ENCODE measurements at places on chromosomes 3 and 15. TPM values are rescaled to one million over a fixed set of nuclear protein-coding genes. Genes with fewer than 3 reads are reported as not detected.

PLOD2 gene
- 197 TPM for total RNA-seq

NRROS gene
- total RNA-seq: 1.0 TPM

- peak; percentile 24 for DNase-seq
Observed at GRCh38 chr3:123920383-123920782, 36.3 kb upstream of the MYLK start.

- DNase-seq: no peak
Observed at GRCh38 chr15:40930430-40931299, 1.5 kb downstream of the DLL4 start.

DNA sequence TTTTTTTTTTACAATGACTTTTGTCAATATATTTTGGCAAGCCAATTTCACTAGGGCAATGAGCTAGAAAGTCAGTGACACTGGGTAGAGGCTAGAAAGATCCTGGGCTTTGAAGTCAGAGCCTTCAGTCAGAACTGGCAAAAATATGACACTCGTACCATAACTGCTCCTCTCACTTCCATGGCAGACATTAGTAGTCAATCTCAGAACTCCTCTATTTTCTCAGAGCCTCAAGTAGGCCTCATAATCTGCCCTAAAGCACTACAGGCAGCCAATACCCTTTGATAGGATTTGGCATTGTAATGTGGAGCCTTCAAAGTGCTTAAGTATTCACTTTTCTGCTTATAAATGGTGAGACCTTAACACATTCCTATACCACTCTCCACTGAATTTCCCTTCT is 67.8 kb downstream of the ADAMTS9 start:
- DNase-seq: no peak

- no peak for DNase-seq
Observed at GRCh38 chr3:49761661-49762060, 24.7 kb downstream of the IP6K1 start.

DNA sequence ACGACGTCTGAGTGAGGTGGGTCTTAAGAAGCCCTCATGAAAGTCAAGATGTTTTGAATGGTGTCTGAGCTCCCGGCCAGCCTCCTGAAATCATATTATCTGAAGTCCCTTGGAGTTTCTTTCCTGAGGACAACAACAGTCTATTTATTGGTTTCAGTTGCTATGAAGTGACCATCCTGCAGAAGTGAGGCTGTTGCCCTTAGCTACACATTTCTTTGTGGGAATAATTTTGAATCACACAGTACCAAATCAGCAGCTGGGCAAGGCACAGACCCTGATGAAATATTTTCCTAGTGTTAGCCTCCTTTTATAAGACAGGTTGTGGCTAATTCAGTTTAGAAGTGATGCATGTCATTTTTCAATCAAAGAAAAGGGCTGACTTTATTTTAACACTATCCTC is 220.7 kb upstream of the AZI2 start:
- DNase-seq: no peak

Data from LHCN-M2 (cell line).